ENCODE measurements at places on chromosomes 4 and X.

DNA sequence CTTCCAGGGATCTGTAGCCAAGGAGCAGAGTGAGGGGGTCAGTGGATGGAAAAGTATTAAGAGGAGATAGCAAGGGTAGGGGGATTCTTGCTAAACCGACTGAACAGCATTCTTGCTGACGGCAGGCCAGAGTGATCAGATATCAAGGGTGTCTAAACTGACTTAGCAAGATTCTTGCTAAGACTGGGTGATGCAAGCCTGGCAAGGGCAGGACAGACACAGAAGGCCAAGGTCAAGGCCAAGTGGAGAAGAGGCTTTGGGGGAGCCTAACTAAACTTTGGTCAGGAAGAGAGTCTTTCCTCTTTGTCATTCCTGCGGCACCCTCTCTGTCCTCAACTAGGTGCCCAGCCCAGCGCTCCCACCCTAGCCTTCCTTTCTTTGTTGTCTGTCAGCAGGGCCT, 799 bp downstream of the XPNPEP2 start:
- DNase-seq = peak; percentile 6

DNA sequence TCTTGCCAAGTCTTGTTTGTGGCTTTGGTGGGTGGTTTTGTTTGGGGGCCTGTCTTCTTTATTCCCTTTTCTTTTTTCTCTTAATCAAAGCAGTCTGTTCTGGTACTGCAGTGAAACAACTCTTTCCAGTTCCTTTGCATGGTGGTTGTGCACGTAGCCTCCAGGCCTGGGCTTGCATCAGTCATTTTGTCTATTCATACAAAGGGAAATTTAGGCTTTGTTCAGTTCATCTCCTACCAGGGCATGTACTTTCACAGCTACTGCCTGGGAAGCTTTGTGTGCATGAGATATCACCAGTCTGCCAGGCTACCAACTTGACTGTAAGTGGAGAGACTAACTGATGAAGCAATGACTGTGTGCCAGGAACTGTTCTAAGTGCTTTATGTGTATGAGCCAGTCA, 8.5 kb downstream of the TRIM2 start:
- DNase-seq = no peak

- DNase-seq = no peak
Observed at GRCh38 chr4:53522334-53522733, 69.0 kb downstream of the LNX1 start.

GRCh38 chr4:16588651-16589050, 309.8 kb downstream of the LDB2 start:
- peak; percentile 24 for DNase-seq

GRCh38 chrX:39941332-39941920, 156.3 kb downstream of the BCOR start:
- no peak for DNase-seq

GRCh38 chr4:3760841-3761240, 5.3 kb upstream of the ADRA2C start:
- DNase-seq = no peak

GRCh38 chr4:41360214-41360920, 103.6 kb downstream of the UCHL1 start:
- DNase-seq = peak; percentile 30
